ENCODE measurements at places on chromosomes 11 and 22. TPM values are rescaled to one million over a fixed set of nuclear protein-coding genes. Genes with fewer than 3 reads are reported as not detected.

KRTAP5-1 gene
- total RNA-seq, result not detected

GAL gene
- 0.66 TPM for total RNA-seq

ZBTB3 gene
- total RNA-seq, result 14.7 TPM

RBFOX2 gene
- 209 TPM for total RNA-seq

CARD16 gene
- total RNA-seq, result 1.5 TPM

CLDN5 gene
- total RNA-seq, result not detected

SLC6A5 gene
- not detected for total RNA-seq

All from mesothelial cell of epicardium (in vitro differentiated cells).